HAP-1 (cell line): ENCODE measurements at places on chromosomes 7 and 10.
A peak's percentile ranks its signal among the peaks of the same experiment; 100 is the strongest.

GRCh38 chr10:17768957-17769356 is 17.0 kb downstream of the TMEM236 start:
- no peak for DNase-seq

- peak; percentile 8 for DNase-seq
Observed at GRCh38 chr10:112875476-112876267, 74.4 kb upstream of the TCF7L2 start.

- no peak for DNase-seq
Observed at GRCh38 chr10:90917238-90917967, 3.5 kb downstream of the ANKRD1 start.

DNA sequence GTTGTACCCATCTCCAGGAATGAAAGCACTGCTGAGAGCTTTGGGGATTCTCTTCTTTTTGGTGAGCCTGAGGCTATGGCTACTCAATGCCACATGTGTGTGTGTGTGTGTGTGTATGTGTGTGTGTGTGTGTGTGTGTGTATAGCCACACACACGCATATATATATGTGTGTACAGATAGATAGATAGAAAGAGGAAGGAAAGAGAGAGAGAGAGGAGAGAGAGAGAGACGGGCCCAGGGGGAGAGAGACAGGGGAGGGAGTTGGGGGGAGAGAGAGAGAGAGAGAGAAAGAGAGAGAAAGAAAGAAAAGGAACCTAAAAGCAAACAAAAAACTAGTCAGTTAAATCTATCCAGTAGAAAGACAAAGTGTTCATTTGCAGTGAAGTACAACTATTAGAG is 8.3 kb downstream of the SLC13A4 start:
- no peak for DNase-seq

- peak; percentile 69 for DNase-seq
Observed at GRCh38 chr7:55526770-55527169, 45.5 kb downstream of the VOPP1 start.

- DNase-seq: no peak
Observed at GRCh38 chr7:98288064-98288823, 6.8 kb downstream of the BRI3 start.

- no peak for DNase-seq
Observed at GRCh38 chr10:131547129-131547799, 235.7 kb upstream of the TCERG1L start.
